ENCODE measurements at places on chromosomes 3 and 15.

GRCh38 chr15:75036212-75036616 is 12.8 kb downstream of the PPCDC start:
- peaks cover 75% of the 10 kb centered on the region for H3K4me1 ChIP-seq
- no peaks in the 10 kb centered on the region for H3K27me3 ChIP-seq
- no peak for DNase-seq
- peak overlapping the region; percentile 25 for H3K27ac ChIP-seq
- no peaks in the 10 kb centered on the region for H3K36me3 ChIP-seq
- H3K4me3 ChIP-seq, result no peak overlapping the region

DNA sequence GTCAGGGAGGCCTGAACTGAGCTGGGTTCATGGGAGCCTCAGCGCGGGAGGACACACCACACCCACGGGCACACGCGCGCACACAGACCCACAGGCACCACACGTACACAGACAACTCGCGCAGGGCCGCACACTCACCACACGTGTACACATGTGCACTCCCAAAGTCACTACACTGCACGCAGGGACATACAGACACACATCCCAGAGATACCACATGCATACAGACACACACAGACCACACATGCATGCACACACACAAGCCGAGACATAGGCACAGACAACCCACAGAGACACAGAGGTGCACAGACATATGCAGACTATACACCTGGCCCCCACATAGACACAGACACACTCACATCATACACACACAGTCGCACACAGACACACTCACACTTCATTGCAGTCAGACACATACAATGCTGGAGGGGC is 1.1 kb upstream of the MGLL start:
- no peaks in the 10 kb centered on the region for H3K36me3 ChIP-seq
- H3K27ac ChIP-seq, result no peak overlapping the region
- DNase-seq, result no peak

DNA sequence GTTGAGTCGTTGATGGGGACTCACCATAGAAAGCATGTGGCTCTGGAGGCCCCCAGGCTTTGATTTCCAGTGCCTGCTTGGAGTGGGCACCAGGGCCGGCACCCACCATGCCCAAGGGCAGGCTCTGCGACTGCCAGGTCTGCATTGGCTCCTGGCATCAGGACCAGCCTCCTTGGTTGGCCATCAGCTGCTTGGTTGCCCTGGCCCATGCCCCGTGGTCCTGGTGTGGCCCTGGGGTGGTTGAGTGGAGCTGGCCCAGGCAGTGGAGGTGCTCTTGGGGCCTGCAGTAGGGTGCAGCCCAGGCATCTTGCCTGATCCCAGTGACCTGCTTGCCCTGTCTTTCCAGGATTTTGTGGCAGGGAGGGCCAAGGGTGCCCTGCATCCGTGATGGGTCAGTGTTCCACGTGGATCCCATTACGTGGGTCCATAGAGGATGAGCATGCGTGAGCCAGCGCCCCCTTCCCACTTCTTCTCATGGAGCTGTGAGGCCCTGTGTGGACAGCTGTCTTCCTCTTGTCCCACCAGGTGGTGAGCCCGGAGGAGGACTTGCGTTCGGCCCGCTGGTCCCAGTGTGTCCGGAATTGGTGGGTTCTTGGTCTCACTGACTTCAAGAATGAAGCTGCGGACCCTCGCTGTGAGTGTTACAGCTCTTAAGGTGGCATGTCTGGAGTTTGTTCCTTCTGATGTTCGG is 187.0 kb downstream of the UBE3A start:
- no peaks in the 10 kb centered on the region for H3K4me1 ChIP-seq
- no peaks in the 10 kb centered on the region for H3K27me3 ChIP-seq
- H3K36me3 ChIP-seq, result no peaks in the 10 kb centered on the region
- DNase-seq, result no peak

DNA sequence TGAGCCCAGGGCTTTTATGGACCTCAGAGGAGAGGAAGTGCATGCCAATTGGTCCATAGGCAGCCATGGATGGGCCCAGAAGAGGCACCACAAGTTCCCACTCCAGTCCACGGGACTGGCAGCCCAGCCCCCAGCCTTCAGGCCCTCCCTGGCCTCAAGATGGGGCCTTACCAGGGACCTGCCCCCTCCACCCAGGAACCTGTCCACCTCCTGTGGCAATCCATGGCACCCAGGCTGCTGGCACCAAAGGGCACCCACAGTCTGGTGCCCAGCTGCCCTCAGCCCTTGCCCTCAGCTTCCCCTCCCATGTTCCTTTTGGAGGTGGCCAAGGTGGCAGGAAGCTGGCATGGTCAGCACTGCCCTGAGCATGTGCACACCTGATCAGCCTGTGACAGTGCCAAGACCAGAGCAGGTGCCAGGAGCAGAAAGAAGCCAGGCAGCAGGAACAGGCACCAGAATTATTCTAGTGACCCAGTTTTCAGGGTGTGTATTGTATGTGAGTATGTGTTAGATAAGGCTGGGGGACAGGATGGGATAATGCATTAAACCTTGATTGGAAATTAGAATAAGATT is 415.0 kb downstream of the NTRK3 start:
- H3K36me3 ChIP-seq, result no peaks in the 10 kb centered on the region
- no peaks in the 10 kb centered on the region for H3K4me1 ChIP-seq
- no peak for DNase-seq
- no peak overlapping the region for H3K27ac ChIP-seq

DNA sequence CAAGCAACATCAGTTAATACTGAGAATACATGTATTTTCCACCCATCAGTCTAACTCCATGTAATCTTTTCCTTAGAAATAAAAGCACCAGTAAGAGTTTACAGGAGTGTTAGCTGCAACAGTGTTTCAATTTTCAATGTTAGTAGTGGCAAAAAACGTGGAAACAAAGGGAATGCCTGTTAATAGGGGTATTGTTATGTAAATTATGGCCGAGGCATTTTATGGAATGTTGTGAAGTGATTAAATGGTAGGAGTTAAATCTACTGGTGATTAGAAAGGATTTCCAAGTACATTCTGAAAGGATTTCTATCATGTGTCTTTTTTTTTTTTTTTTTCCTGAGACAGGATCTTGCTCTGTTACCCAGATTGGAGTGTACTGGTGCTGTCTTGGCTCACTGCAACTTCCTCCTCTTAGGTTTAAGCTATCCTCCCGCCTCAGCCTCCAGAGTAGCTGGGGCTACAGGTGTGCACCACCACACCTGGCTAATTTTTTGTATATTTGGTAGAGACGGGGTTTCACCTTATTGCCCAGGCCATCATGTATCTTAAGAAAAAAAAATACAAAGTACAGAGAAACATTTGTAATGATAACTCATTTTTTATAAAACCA is 6.6 kb downstream of the ATP6V1A start:
- DNase-seq, result no peak
- H3K4me1 ChIP-seq, result peaks cover 43% of the 10 kb centered on the region
- H3K4me3 ChIP-seq, result no peak overlapping the region
- H3K36me3 ChIP-seq, result no peaks in the 10 kb centered on the region
- no peaks in the 10 kb centered on the region for H3K27me3 ChIP-seq

- no peaks in the 10 kb centered on the region for H3K36me3 ChIP-seq
- H3K27me3 ChIP-seq, result no peaks in the 10 kb centered on the region
- no peak overlapping the region for H3K27ac ChIP-seq
- H3K4me1 ChIP-seq, result no peaks in the 10 kb centered on the region
- DNase-seq, result no peak
These were observed 426.2 kb downstream of the PLCL2 start for GRCh38 chr3:17310983-17311382.

GRCh38 chr3:184645336-184645735 is 66.5 kb downstream of the MAGEF1 start:
- no peak overlapping the region for H3K4me3 ChIP-seq
- H3K27me3 ChIP-seq, result no peaks in the 10 kb centered on the region
- H3K36me3 ChIP-seq, result no peaks in the 10 kb centered on the region
- DNase-seq, result no peak
- no peak overlapping the region for H3K27ac ChIP-seq

- peaks cover 3% of the 10 kb centered on the region for H3K4me1 ChIP-seq
- H3K4me3 ChIP-seq, result no peak overlapping the region
- no peaks in the 10 kb centered on the region for H3K36me3 ChIP-seq
- H3K27ac ChIP-seq, result no peak overlapping the region
- no peak for DNase-seq
These were observed 5.5 kb downstream of the MELTF start for GRCh38 chr3:197023998-197024651.

DNA sequence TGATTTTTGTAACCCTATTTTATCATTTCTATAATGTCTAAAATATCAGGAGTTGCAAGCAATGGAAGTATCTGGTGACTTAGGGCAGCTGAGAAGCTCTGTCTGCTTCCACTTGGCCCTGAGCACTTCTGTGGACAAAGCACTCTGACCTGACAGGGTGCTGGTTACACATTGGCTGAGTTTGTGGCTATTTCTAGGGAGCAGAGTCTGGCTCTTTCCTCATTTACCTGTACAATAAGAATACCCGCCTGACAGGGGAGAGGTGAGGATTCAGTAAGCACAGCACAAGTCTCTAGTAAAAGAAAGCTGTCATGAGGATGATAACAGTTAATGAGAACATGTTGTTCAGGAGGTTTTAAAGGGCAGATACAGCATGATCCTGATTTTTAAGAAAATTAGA is 33.3 kb upstream of the SPESP1 start:
- H3K4me3 ChIP-seq, result no peak overlapping the region
- H3K27ac ChIP-seq, result no peak overlapping the region
- H3K27me3 ChIP-seq, result peaks cover 27% of the 10 kb centered on the region
- no peaks in the 10 kb centered on the region for H3K36me3 ChIP-seq
- DNase-seq, result no peak
- H3K4me1 ChIP-seq, result no peaks in the 10 kb centered on the region

DNA sequence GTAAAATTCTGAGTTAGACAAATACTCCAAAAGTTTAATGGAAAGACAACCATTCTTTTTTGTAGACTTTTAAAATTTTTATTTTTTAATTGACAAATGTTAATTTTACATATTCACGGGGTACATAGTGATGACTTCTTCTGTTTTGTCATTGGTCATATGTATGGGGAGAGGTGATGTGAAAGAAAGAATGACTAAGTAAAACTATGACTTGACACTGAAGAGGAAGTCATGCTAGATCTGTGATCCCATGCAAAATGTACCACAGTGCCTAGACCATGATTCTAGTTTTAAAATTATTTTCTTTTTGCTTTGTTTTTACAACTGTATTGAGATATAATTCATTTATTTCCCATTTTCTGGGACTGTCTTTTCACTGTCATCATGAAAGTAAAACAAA is 281.6 kb downstream of the MBNL1 start:
- H3K4me3 ChIP-seq, result no peak overlapping the region
- H3K36me3 ChIP-seq, result no peaks in the 10 kb centered on the region
- H3K27me3 ChIP-seq, result no peaks in the 10 kb centered on the region
- DNase-seq, result no peak
- H3K4me1 ChIP-seq, result no peaks in the 10 kb centered on the region

GRCh38 chr3:9914011-9914410 is 2.9 kb upstream of the IL17RC start:
- peaks cover 38% of the 10 kb centered on the region for H3K36me3 ChIP-seq
- peaks cover 47% of the 10 kb centered on the region for H3K4me1 ChIP-seq
- no peak for DNase-seq
- H3K4me3 ChIP-seq, result no peak overlapping the region

GRCh38 chr3:44963571-44964325 is 12.2 kb downstream of the ZDHHC3 start:
- peak overlapping the region; percentile 66 for H3K27ac ChIP-seq
- no peaks in the 10 kb centered on the region for H3K27me3 ChIP-seq
- peaks cover 5% of the 10 kb centered on the region for H3K36me3 ChIP-seq
- H3K4me1 ChIP-seq, result peaks cover 35% of the 10 kb centered on the region

GRCh38 chr15:60656481-60656880 is 177.5 kb upstream of the ICE2 start:
- no peaks in the 10 kb centered on the region for H3K36me3 ChIP-seq
- no peak overlapping the region for H3K4me3 ChIP-seq
- no peak for DNase-seq

- no peaks in the 10 kb centered on the region for H3K4me1 ChIP-seq
- DNase-seq, result no peak
- H3K4me3 ChIP-seq, result no peak overlapping the region
These were observed 456.5 kb downstream of the IL5RA start for GRCh38 chr3:2653706-2654105.
